NT2/D1 (cell line): ENCODE measurements at places on chromosomes 16 and 17.
A peak's percentile ranks its signal among the peaks of the same experiment; 100 is the strongest.

DNA sequence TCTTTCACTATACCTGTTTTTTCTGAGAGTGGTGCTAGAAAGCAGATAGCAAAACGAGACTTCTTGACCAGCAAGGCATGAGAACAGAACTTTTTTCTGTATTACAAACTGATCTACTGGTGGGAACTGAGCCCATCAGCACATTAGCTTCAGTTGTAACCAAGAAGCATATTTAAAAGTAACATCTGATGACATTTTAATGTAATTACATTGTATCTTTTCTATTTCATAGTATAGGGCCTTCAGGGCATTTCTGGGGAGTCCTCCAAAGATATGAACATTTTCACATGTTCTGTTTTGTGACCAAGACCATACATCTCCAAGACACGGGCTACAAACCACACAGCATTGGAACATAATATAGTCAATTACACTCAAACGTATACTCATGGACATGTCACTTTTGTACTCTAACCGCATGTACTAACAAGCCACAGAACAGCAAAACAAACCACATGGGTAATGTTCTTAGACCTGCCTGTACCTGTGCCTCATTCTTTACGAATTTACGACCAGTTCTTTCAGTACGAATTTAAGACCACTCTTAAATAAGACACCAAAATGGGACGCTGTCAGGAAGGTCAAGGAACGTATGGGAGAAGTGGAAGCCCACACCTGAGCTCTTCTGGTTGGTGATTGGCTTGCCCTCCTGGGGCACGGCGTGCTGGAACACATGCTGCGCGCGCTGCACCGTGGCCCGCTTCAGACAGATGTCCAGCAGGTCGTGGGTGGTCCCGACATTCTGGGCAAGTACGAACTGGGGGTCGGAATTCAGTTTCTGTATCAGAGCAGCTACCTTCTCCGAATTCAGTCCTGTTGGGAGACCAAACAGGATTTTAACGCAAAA, 825 bp downstream of the BLMH start:
- DNase-seq = peak; percentile 3

GRCh38 chr17:27511168-27511883, 55.1 kb downstream of the KSR1 start:
- no peak for DNase-seq

DNA sequence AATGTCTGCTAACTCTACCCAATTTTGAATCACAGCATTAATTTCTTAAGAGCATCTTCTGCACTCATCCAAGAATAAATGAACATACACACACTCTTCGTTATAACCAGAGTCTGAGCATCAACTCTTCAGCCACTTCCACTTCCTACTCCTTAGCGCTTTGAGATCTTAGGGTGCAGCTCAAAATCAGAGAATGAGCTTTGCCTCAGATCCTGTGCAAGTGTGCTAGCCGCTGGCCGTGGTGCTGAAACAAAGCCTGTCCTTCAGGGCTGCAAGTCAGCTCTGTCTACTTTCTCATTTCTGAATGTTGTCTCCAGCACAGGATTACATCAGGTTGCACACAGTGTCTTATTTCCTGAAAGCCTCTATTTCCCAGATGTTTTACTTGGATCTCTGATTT, 165.4 kb downstream of the AIPL1 start:
- no peak for DNase-seq

DNA sequence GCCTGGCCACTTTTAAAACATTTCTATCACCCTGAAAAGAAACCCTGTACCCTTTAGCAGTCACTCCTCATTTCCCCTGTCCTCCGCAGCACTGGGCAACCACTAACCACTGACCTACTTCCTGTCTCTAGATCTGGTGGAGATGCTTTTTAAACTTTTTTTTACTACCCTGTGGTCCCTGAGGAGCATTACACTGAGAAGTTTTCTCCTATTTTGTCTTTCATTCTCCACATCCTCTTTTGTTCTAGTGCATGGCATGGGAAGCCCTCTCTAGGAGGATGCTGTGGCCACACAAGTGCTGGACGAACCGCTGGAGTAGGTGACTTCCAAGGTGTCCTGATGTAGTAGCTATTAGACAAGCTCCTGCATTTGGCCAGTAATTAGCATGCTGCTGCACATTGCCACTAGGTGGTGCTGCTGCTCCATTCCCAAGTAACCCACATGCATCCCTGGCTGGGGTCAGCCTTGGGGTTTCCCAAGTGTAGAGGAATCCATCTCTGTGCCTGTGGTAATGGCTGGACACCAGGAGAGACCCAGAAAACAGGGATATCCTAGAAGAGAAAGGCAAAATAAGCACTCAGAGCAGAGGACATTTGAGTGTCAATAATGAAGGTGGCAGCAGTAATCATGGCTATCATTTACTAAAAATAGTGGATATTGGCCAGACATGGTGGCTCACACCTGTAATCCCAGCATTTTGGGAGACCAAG, 143.8 kb upstream of the CRHR1 start:
- DNase-seq = peak; percentile 82

DNA sequence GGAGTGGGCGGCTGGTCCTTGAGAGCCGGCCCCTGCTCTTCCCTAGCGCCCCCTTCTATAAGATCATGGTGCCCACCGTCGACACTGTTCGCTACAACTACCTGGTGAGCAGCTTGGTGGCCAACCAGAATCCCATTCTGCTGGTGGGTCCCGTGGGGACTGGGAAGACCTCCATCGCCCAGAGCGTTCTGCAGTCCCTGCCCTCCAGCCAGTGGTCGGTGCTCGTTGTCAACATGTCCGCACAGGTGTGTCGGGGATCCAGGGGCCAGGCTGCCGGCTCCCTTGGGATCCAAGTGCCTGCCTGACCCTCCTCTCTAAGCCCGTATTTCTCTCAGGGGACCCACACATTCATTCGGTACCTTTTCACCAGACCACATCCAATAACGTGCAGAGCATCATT, 41.4 kb upstream of the KDM6B start:
- DNase-seq = no peak

DNA sequence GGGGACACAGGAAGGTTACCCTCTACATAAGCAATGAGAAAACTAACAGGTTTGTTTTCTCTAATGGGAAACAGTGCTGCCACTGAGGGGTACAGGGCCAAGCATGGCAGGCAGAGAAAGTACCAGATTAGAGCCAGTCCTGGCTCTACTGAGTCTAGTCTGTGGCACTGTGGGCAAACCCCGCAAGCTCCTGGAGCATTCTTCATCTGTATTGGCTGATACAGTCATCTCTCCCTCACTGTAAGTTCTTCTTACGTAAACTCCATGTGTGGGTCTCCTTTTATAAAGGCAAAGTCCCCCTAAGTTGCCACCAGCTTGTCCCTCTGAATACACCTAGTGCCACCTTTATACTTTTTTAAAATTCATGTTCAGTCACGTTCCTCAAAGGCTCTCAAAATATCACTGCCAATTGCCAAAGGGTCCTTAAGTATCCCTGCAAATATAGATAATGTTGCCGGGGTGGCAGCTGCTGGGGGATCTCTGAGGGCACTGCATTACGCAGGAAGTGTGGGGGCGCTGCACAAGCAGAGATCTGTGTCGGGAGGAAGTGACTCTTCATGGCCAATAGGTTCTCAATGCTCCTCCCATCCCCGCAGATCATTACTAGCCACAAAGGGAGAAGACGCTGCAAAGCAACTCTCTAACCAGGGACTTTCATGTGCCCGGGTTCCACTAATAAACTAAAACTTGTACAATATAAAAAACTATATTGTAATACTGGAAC, 18.8 kb downstream of the XPO6 start:
- DNase-seq = no peak

GRCh38 chr16:54342966-54343365, 56.4 kb upstream of the IRX3 start:
- no peak for DNase-seq

- DNase-seq = no peak
Observed at GRCh38 chr17:550041-550398, 164.6 kb downstream of the VPS53 start.

DNA sequence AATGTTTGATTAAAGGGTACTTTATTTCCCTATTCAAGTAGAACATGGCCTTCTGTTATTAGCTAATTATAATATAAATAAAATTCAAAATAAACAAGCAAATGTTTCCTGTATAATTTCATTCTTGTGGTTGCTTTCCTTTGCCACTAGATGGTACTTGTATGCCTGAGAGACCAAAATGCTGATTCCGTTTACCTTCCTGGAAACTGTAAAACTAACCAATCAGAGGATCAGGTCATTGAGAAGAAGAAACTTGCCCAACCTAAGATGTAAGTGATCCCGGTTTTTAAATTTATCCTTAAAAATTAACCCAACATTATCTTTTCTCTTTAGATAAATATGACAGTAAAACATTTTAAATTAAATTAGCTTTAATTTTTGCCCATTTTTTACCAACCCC, 8.1 kb upstream of the ABCA5 start:
- DNase-seq = no peak

DNA sequence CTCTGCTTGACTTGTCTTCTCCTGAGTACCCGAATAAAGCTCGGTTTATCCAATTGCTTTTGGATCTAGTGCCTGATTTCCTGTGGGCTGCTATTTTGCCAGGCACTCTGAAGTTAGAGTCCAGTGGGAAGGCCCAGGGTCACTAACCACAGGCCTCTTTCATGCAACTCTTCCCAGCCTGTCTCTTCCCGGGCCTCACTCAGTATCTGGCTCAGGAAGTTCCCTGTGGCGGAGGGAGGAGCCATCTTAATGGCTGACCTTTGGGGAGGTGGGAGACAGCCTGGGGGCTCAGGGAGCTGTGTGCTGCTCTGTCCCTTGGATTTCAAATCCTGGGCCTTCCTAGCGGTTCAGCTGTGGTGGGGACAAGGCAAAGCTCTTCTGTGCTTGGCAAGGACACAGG, 328.5 kb downstream of the SLC39A11 start:
- peak; percentile 11 for DNase-seq
